PC-9 (cell line): ENCODE measurements at places on chromosomes 12 and 14. TPM values are rescaled to one million over a fixed set of nuclear protein-coding genes. Genes with fewer than 3 reads are reported as not detected.

- no peak overlapping the region for H3K27ac ChIP-seq
- DNase-seq: no peak
Observed at GRCh38 chr12:99978152-99978551, 6.6 kb downstream of the ANKS1B start.

- no peaks in the 10 kb centered on the region for H3K4me1 ChIP-seq
- DNase-seq: no peak
- no peak overlapping the region for H3K4me3 ChIP-seq
Observed at GRCh38 chr12:123938679-123939480, 33.8 kb downstream of the CCDC92 start.

CACNB3 gene
- 35.4 TPM in 2 replicates for total RNA-seq

MOK gene
- total RNA-seq: 72.1 and 74.3 TPM in 2 replicates

DNA sequence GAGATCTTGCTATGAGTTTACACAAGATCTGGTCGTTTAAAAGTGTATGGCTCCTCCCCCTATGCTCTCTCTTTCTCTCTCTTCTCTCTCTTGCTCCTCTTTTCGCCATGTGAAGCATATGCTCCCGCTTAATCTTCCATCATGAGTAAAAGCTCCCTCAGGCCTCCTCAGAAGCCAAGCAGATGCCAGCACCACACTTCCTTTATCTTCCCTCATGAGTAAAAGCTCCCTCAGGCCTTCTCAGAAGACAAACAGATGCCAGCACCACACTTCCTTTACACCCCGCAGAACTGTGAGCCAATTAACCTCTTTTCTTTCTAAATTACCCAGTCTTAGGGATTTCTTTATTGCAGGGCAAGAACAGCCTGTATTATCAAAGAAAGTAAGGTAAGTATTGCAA is 152.4 kb downstream of the SEC23A start:
- H3K4me1 ChIP-seq: no peaks in the 10 kb centered on the region
- no peak overlapping the region for H3K4me3 ChIP-seq
- H3K27ac ChIP-seq: no peak overlapping the region
- DNase-seq: no peak
- no peaks in the 10 kb centered on the region for H3K27me3 ChIP-seq
- H3K36me3 ChIP-seq: no peaks in the 10 kb centered on the region

PROX2 gene
- not detected in 2 replicates for total RNA-seq

DNA sequence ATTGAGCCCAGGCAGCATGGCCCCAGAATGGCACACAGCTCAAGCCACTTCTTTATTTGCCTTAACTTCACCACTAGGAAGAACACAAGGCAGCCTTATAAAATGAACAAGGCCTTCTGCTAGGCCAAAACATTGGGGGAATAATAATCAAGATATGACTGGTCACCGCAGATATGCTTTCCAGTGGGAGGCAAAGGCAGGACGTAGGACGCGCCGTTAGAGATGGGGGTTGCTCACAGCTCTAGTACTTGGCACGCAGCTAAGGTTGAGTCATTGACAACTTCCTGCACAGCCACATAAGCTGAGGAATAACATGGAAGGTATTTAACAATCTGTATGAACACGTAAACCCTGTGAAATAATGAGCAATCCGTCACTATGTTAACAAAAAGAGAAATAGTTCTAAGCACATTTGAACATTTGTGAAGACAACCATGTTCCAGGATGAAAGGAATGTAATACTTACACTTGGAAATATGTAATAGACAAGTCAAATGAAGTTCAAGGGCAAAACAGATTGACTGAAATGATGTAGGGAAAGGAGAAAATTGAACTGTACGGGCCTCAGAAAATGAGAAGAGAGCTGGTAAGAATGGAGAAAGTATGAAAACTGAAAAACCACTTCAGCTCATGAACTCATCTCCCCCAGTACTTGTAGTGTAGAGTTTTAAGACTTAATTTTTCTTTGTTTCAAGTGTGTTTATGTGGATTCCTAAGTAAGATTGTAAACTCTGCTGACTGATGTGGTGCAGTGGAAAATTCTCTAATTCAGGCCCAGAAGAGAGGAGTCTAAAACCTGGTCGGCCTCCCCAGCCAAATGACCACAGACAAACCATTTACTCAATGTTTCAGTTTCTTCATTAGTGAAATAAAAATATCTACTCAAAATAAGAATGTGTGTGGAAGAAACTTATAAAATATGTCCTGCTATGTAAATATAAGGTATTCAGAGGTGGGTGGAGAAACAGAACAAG is 59.3 kb upstream of the CCDC91 start:
- no peaks in the 10 kb centered on the region for H3K36me3 ChIP-seq
- peak overlapping the region; percentile 37; the same call in 1 of the 2 replicates for H3K27ac ChIP-seq
- no peaks in the 10 kb centered on the region for H3K27me3 ChIP-seq
- DNase-seq: peak; percentile 62
- no peak overlapping the region for H3K4me3 ChIP-seq
- no peaks in the 10 kb centered on the region for H3K4me1 ChIP-seq

DNA sequence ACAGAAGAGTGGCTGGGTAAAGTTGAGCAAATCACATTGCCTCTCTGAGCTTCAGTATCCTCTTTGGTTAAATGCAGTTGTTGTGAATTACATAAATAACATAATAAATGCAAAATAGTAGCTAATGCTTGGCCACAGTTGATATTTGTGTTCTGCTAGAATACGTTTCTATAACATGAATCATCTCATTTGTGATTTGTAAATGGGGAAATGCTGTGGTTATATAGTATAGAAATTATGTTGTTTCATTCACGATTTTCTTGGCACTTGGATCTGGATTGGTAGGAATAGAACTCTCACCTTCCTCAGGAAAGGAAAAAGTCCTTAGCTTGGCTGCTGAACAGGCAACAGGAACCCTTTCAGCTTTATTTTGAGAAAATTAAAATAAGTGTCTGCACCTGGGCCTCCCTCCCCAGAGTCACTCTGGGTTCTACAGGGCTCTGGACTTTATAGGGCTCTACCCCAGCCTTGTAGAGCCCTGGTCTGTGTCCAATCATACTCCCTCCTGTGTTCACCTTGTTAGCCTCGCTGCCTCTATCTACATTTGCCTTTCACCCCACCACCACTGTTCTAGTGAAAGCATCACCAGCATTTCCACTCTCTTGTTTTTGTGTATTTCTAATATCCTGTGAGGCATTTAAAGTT is 107.7 kb upstream of the BCAT1 start:
- H3K36me3 ChIP-seq: no peaks in the 10 kb centered on the region
- H3K4me1 ChIP-seq: no peaks in the 10 kb centered on the region
- H3K4me3 ChIP-seq: no peak overlapping the region
- no peaks in the 10 kb centered on the region for H3K27me3 ChIP-seq
- no peak overlapping the region for H3K27ac ChIP-seq

DNA sequence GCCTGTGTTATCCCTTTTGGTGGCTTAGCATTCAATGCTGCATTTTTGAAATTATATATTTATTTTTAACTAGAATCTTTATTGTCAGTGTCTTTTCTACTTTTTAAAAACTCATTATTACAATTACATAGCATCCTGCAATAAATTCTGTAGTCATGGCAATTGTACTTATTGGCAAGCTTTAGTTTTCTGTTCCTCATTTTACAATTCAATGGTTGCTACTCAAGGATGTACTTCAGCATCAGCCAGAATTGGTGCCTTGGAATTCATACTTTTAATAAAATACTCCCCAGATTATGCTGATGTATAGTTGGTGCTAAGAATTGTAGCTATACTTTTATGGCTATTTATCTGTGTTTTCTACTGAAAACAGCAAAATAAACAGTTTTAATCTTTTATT is 1756.8 kb upstream of the SEL1L start:
- H3K27me3 ChIP-seq: no peaks in the 10 kb centered on the region
- H3K4me1 ChIP-seq: no peaks in the 10 kb centered on the region
- no peak for DNase-seq
- no peaks in the 10 kb centered on the region for H3K36me3 ChIP-seq
- no peak overlapping the region for H3K27ac ChIP-seq

DNA sequence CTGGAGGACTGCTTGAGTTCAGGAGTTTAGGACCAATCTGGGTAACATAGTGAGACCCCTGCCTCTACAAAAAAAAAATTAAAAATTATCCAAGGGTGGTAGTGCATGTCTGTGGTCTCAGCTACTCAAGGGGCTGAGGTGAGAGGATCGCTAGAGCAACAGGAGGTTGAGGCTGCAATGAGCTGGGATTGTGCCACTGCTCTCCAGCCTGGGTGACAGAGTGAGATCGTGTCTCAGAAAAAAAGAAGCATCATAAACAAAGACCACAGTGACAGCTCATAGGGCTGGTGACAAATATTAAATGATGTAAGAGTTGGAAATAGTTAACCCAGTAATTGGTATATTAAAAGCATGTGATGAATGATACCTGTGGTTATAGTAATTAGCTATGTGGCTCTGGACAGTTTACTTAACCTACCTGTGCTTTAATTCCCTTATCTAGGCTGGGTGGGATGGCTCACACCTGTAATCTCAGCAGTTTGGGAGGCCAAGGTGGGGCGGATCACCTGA is 68.0 kb downstream of the GSC start:
- no peak overlapping the region for H3K27ac ChIP-seq
- H3K27me3 ChIP-seq: peaks cover 7% of the 10 kb centered on the region; the same call in 1 of the 2 replicates
- DNase-seq: no peak
- H3K36me3 ChIP-seq: no peaks in the 10 kb centered on the region
- no peak overlapping the region for H3K4me3 ChIP-seq
- no peaks in the 10 kb centered on the region for H3K4me1 ChIP-seq

FAIM2 gene
- not detected in 2 replicates for total RNA-seq

DNA sequence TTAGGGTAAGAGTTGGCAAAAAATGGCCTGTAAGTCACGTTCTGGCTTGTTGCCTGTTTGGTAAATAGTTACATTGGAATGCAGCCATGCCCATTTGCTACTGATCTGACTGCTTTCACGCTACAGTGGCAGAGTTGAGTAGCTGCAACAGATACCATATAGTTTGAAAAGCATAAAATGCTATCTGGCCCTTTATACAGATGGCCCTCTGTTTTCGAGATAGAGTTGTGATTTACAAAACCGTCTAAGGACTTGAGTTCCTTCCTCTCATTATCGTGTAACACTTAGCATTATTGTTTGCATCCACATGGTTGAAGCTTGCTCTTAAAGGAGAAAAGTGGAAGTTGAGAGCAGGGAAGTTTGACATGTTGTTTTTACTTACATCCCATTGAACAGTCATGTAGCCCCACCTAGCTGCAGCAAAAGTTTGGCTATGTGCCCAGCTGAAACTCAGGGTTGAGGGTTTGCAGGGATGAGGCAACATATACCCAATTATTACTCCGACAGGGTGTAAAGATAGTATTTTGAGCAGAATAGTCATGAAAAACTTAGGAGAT is 11.3 kb upstream of the SCFD1 start:
- H3K36me3 ChIP-seq: peaks cover 11% of the 10 kb centered on the region; the same call in 1 of the 2 replicates
- H3K27ac ChIP-seq: no peak overlapping the region
- H3K27me3 ChIP-seq: no peaks in the 10 kb centered on the region
- no peak overlapping the region for H3K4me3 ChIP-seq

DNA sequence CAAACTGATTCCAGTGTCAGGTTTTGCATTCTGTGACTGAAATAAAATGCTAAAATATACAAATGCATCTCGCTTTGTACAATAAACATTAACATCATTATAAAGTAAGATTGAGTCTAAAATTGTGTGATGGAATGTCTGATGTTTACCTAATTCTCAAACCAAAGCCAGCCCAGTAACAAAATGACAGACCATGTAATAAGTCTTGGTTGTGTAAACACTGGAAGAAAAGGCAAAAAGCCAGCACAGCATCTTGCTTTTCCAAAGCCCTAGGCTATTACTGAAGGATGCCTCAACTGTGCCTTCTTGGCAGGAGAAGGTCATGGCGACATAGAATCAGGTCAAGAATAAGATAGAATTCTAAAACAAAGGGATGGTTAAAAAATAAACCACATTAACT is 169.6 kb downstream of the EGLN3 start:
- H3K27me3 ChIP-seq: no peaks in the 10 kb centered on the region
- no peaks in the 10 kb centered on the region for H3K36me3 ChIP-seq
- no peak overlapping the region for H3K4me3 ChIP-seq
- H3K27ac ChIP-seq: no peak overlapping the region

- H3K36me3 ChIP-seq: no peaks in the 10 kb centered on the region
- no peaks in the 10 kb centered on the region for H3K27me3 ChIP-seq
- peak overlapping the region; percentile 79 for H3K4me3 ChIP-seq
- no peak overlapping the region for H3K27ac ChIP-seq
Observed at GRCh38 chr12:48818831-48819590, 715 bp downstream of the CACNB3 start.

GRCh38 chr12:34599530-34600513 is 577.5 kb downstream of the ALG10 start:
- DNase-seq: no peak
- H3K36me3 ChIP-seq: no peaks in the 10 kb centered on the region
- no peaks in the 10 kb centered on the region for H3K4me1 ChIP-seq
- no peak overlapping the region for H3K27ac ChIP-seq

- no peak overlapping the region for H3K4me3 ChIP-seq
- no peaks in the 10 kb centered on the region for H3K4me1 ChIP-seq
- H3K27ac ChIP-seq: no peak overlapping the region
- peaks cover 3% of the 10 kb centered on the region; the same call in 1 of the 2 replicates for H3K36me3 ChIP-seq
- H3K27me3 ChIP-seq: no peaks in the 10 kb centered on the region
Observed at GRCh38 chr12:132132609-132133430, 11.3 kb downstream of the DDX51 start.

GRCh38 chr12:4074129-4074528 is 199.4 kb upstream of the CCND2 start:
- no peaks in the 10 kb centered on the region for H3K4me1 ChIP-seq
- no peak overlapping the region for H3K4me3 ChIP-seq
- peaks cover 26% of the 10 kb centered on the region for H3K27me3 ChIP-seq
- H3K27ac ChIP-seq: no peak overlapping the region

GRCh38 chr12:61796846-61797245 is 463.4 kb upstream of the USP15 start:
- no peak for DNase-seq
- no peaks in the 10 kb centered on the region for H3K27me3 ChIP-seq
- H3K27ac ChIP-seq: no peak overlapping the region
- no peaks in the 10 kb centered on the region for H3K4me1 ChIP-seq

DNA sequence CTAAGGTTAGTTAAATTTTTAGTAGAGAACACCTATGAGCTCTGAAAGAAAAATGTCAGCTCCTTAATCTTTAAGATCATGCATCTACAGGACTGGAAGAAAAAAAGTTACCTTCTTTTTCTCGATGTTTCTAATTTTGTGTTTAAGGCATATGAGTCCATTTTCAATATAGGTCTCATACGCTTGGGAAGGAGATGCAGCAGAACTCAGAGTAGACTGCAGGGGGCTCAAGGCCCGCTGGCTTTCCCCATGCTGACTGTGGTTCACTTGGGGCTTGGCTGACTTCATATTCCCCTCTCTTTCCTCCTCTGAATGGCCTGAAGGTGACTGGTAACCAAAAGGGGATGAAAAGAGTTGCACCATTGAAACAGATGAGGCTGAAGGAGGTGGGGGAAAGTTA is 1.5 kb downstream of the CAPRIN2 start:
- H3K4me1 ChIP-seq: peaks cover 52% of the 10 kb centered on the region
- H3K27ac ChIP-seq: peak overlapping the region; percentile 59
- H3K4me3 ChIP-seq: peak overlapping the region; percentile 74
- H3K36me3 ChIP-seq: peaks cover 16% of the 10 kb centered on the region
- H3K27me3 ChIP-seq: no peaks in the 10 kb centered on the region
- no peak for DNase-seq

GRCh38 chr12:29889737-29890136 is 106.0 kb upstream of the TMTC1 start:
- H3K27me3 ChIP-seq: no peaks in the 10 kb centered on the region
- no peak overlapping the region for H3K27ac ChIP-seq
- peak; percentile 11 for DNase-seq
- H3K4me3 ChIP-seq: no peak overlapping the region
- H3K4me1 ChIP-seq: peaks cover 2% of the 10 kb centered on the region; the same call in 1 of the 2 replicates
- H3K36me3 ChIP-seq: no peaks in the 10 kb centered on the region

HRK gene
- total RNA-seq: 0.55 and 1.4 TPM in 2 replicates
